HT1080 (cell line): ENCODE measurements at places on chromosomes 7 and 10. TPM values are rescaled to one million over a fixed set of nuclear protein-coding genes. Genes with fewer than 3 reads are reported as not detected.

CCDC126 gene
- total RNA-seq = 7.8 and 9.1 TPM in 2 replicates

PHF14 gene
- 29.4 and 30.7 TPM in 2 replicates for total RNA-seq

CALN1 gene
- total RNA-seq = 1.9 and 2.4 TPM in 2 replicates

FXYD4 gene
- not detected in 2 replicates for total RNA-seq

EIF5AL1 gene
- 0.94 and 1.0 TPM in 2 replicates for total RNA-seq

MLXIPL gene
- total RNA-seq = not detected in 2 replicates

LARP4B gene
- total RNA-seq = 49.5 and 62.7 TPM in 2 replicates

KIF11 gene
- 36.8 and 37.7 TPM in 2 replicates for total RNA-seq

CYP2C19 gene
- not detected in 2 replicates for total RNA-seq

TMEM120A gene
- 6.6 and 16.9 TPM in 2 replicates for total RNA-seq

JAKMIP3 gene
- 0.03 TPM in 2 replicates for total RNA-seq

APBB1IP gene
- not detected in 2 replicates for total RNA-seq

CALU gene
- 218 and 245 TPM in 2 replicates for total RNA-seq

DPY19L1 gene
- 47.8 and 58.3 TPM in 2 replicates for total RNA-seq

SLC39A12 gene
- not detected in 2 replicates for total RNA-seq

VSTM4 gene
- 2.2 and 2.7 TPM in 2 replicates for total RNA-seq

LIPF gene
- not detected in 2 replicates for total RNA-seq

FBXL13 gene
- total RNA-seq = 0.20 and 0.56 TPM in 2 replicates

CFAP69 gene
- 2.3 and 2.5 TPM in 2 replicates for total RNA-seq

PANK1 gene
- 3.8 and 5.0 TPM in 2 replicates for total RNA-seq

DLX5 gene
- total RNA-seq = 0.23 and 1.3 TPM in 2 replicates

TAS2R38 gene
- total RNA-seq = not detected in 2 replicates

GPR26 gene
- total RNA-seq = not detected in 2 replicates

FFAR4 gene
- total RNA-seq = not detected in 2 replicates

PNLIP gene
- total RNA-seq = not detected in 2 replicates

RNLS gene
- 0.21 TPM in 1 of 2 replicates, not detected in the other for total RNA-seq

CYP2C8 gene
- total RNA-seq = not detected in 2 replicates

CHAT gene
- total RNA-seq = not detected in 2 replicates

SPAM1 gene
- not detected in 2 replicates for total RNA-seq

SLC13A1 gene
- not detected in 2 replicates for total RNA-seq

MYPN gene
- 3.6 and 3.9 TPM in 2 replicates for total RNA-seq

NME8 gene
- total RNA-seq = not detected in 2 replicates

HERPUD2 gene
- 15.5 and 16.9 TPM in 2 replicates for total RNA-seq

AEBP1 gene
- not detected in 2 replicates for total RNA-seq

FMC1 gene
- 8.1 and 13.1 TPM in 2 replicates for total RNA-seq

ASZ1 gene
- not detected in 2 replicates for total RNA-seq

POLR2J2 gene
- 1.5 and 1.6 TPM in 2 replicates for total RNA-seq

SEC61G gene
- 184 and 236 TPM in 2 replicates for total RNA-seq

OPN4 gene
- not detected in 2 replicates for total RNA-seq

SEC31B gene
- 0.93 and 1.9 TPM in 2 replicates for total RNA-seq

ASAH2 gene
- 1.6 and 3.0 TPM in 2 replicates for total RNA-seq

TMEM236 gene
- total RNA-seq = 0.02 TPM in 1 of 2 replicates, not detected in the other

C7orf57 gene
- total RNA-seq = 1.2 TPM in 1 of 2 replicates, not detected in the other

MET gene
- 108 and 124 TPM in 2 replicates for total RNA-seq

ITPRID1 gene
- total RNA-seq = not detected in 2 replicates

UTF1 gene
- total RNA-seq = not detected in 2 replicates

LIPJ gene
- not detected in 2 replicates for total RNA-seq

TMEM184A gene
- 1.1 and 1.5 TPM in 2 replicates for total RNA-seq

HSPA12A gene
- total RNA-seq = 3.4 and 3.7 TPM in 2 replicates

EPHA1 gene
- 0.31 TPM in 1 of 2 replicates, not detected in the other for total RNA-seq

VPS50 gene
- total RNA-seq = 9.5 and 12.1 TPM in 2 replicates

PRR15 gene
- not detected in 2 replicates for total RNA-seq

KNDC1 gene
- total RNA-seq = not detected in 2 replicates

PRTFDC1 gene
- total RNA-seq = 0.30 TPM in 1 of 2 replicates, not detected in the other

WEE2 gene
- total RNA-seq = 0.03 TPM in 2 replicates
